ENCODE measurements at places on chromosomes 11 and 22. TPM values are rescaled to one million over a fixed set of nuclear protein-coding genes. Genes with fewer than 3 reads are reported as not detected.

Gene RFPL2
- not detected for total RNA-seq

Gene IGF2
- 136 TPM for total RNA-seq

Gene LSP1
- total RNA-seq, result 22.6 TPM

DNA sequence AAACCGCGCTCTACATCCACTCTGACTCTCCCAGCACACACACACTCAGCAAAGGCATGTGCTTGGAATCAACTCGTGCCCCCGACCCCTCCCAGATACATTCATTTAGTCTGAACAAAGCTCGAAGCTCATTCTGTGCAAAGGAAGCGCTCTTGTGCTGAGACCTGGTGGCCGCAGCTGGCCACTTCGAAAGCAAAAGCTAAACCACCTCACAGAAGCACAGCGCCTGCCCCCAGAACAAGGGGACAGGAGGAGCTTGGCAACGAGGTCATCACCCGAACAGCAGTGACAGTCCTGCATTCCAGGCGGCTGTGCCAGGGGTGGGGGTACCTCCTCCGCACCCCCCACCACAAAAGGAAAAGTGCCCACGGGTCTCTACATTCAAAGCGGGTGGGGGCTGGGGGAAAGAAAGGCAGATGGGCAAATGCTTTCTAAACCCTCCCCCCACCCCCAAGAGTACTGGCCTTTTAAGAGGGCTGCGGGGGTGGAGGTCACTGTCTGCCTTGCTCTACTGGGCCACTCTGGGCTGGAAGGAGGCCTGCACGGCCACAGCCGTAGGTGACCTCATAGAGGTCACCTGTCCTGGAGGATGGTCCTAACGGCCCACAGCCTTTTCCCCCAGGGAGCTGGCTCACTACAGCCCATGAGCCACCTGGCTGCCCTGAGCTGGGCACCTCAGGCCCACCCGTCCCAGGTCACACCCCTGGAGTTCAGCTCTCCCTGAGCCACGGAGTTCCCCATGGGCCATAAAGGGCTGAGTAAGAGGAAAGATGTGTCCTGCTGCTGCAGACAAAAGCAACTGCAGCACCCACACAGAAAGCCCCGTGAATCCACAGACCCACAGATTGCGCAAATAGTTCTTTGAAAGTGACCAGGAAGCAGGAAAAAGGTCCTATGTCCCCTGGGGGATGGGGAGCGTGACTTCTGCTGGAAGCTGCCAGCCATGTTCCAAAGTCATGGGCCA lies 21.3 kb downstream of the CBX7 start:
- no peak for DNase-seq
- no peaks in the 10 kb centered on the region for H3K27me3 ChIP-seq
- no peak overlapping the region for H3K27ac ChIP-seq
- H3K36me3 ChIP-seq, result no peaks in the 10 kb centered on the region

All from uterus (tissue), 4 donors.